ENCODE measurements at places on chromosomes 11 and 22. TPM values are rescaled to one million over a fixed set of nuclear protein-coding genes. Genes with fewer than 3 reads are reported as not detected.

- DNase-seq: no peak
- H3K4me3 ChIP-seq: no peak overlapping the region
- H3K36me3 ChIP-seq: no peaks in the 10 kb centered on the region
- no peaks in the 10 kb centered on the region for H3K4me1 ChIP-seq
These were observed 115.8 kb upstream of the FGF3 start for GRCh38 chr11:69934861-69935494.

DNA sequence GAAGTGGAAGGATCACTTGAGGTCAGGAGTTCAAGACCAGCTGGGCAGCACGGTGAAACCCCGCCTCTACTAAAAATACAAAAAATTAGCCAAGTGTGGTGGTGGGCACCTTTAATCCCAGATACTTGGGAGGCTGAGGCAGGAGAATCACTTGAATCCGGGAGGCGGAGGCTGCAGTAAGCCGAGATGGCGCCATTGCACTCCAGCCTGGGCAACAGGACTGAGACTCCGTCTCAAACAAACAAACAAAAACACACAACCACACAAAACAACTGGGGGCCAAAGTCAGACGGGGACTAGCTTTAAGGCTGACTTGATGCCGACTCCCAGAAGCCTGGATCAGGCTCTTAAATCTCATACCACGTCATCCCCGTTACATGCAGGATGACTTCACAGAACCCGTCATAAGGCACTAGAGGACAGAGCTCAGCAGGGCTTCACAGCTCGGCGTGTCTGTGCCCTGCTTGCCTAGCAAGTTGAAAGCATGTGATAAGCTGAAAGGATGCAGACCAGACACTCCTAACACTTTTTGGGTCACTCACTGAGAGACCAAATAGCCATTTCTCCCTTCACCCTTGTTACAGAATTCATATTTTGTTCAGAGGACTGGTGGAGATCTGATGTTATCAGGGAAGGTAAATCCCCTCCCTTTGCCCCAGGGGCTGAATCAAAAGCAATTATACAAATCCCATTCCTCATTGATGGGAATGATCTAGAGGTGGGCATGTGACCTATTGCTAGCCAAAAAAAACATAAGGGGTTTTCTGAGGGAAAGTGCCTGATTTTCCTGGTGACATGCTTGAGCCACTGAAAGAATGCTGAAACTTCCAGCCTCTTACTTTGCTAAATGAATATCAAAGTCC lies 65.4 kb downstream of the GAB2 start:
- H3K27ac ChIP-seq: peak overlapping the region; percentile 70
- H3K4me3 ChIP-seq: no peak overlapping the region
- DNase-seq: no peak
- H3K4me1 ChIP-seq: no peaks in the 10 kb centered on the region
- H3K27me3 ChIP-seq: no peaks in the 10 kb centered on the region
- H3K36me3 ChIP-seq: no peaks in the 10 kb centered on the region

GRCh38 chr11:20367313-20367948 lies 3.9 kb downstream of the HTATIP2 start:
- H3K27ac ChIP-seq: no peak overlapping the region
- H3K27me3 ChIP-seq: no peaks in the 10 kb centered on the region
- no peaks in the 10 kb centered on the region for H3K4me1 ChIP-seq
- H3K4me3 ChIP-seq: no peak overlapping the region
- no peaks in the 10 kb centered on the region for H3K36me3 ChIP-seq

GRCh38 chr11:80814813-80815212 lies 1374.0 kb upstream of the TENM4 start:
- H3K36me3 ChIP-seq: no peaks in the 10 kb centered on the region
- H3K27me3 ChIP-seq: no peaks in the 10 kb centered on the region
- no peak overlapping the region for H3K27ac ChIP-seq
- no peak overlapping the region for H3K4me3 ChIP-seq
- DNase-seq: no peak
- no peaks in the 10 kb centered on the region for H3K4me1 ChIP-seq

The TREH gene
- not detected for total RNA-seq
